ENCODE measurements at places on chromosomes 2 and 18.
A peak's percentile ranks its signal among the peaks of the same experiment; 100 is the strongest.

- no peak for DNase-seq
These were observed 1067.2 kb upstream of the GYPC start for GRCh38 chr2:125588780-125589179.

DNA sequence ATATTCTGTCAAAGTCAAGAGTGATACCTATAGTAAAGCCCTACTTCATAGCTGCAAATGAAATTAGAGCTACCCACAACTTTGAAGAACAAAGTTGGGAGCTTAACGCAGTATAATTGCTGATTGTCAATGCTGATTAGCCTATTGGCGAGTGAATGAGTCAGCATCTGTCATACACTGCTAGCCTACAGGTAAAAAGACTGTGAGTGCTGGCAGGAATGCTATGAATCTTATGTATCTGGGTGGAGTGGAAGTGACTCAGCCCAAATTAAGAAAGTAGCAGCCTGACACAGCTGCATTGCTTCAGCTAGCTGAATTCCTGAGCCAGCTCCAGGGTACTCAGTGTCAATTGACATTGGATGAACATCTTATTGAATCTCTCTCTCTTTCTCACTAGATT lies 179.4 kb upstream of the DCC start:
- no peak for DNase-seq

GRCh38 chr2:106358521-106358920 lies 109.7 kb downstream of the RGPD3 start:
- no peak for DNase-seq

GRCh38 chr2:109069331-109070194 lies 59.4 kb upstream of the SH3RF3 start:
- DNase-seq = peak; percentile 16

DNA sequence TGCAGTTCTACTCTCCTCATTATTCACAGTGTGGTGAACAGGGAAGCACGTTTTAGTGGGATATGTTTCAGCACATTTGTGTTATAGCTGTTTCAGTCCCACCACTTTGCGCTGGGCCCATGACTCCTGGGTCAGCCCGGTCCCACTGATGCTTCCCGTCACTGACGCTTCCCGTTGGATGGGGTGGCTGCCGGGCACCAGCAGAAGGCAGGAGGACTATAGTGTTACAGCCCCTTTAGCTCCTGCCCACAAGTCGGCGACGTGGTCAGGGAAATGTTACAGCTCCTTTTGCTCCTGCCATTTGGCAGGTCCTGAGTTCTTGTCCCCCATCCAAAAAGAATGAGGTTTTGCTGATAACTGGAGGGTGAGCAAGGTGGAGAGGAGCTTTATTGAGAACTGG lies 732.2 kb downstream of the NR4A2 start:
- no peak for DNase-seq

DNA sequence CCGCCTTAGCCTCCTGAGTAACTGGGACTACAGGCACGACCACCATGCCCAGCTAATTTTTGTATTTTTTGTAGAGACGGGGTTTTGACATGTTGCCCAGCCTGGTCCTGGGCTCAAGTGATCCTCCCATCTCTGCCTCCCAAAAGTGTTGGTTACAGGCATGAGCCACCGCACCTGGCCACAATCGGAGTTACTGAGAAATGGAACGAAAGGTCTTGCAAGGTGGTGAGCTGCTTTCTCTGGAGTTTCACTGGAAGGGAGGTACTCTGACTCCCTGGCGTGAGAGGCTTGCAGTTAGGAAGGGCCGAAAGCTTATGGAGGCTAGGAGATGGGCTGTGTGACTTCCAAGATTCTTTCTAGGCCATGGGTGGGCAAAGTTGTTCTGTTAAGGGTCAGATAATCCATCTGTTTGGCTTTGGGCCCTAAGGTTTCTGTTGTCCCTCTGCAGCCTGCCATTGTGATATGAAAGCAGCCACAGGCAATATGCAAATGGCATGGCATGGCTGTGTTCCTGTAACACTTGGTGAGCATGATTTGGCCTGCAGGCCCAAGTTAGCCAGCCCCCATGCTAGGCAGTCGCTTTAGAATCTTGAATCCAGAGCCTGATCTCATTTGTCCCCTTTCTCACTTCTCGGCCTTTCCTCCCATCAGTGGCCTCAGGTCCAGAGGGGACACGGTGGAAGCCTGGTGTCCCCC lies 7.9 kb downstream of the EFHD1 start:
- DNase-seq = no peak

DNA sequence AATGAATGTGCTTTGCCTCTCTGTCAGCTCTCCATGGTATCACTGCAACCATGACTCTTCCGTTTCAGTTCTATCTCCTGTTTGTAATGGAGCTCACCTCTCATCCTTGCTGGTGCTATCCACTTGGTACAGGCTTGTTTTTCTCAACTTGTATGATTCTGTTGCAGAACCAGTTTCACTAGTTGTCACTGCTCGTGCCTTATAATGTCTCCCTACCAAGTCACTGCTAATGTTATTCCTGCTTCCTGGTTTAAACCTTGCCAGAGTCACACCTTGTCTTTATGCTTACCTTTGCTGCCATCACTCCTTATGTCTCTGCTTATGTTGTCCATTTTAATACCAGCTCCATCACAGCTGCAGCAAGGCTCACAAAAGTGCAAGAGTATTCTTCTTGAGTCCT lies 1191.0 kb upstream of the LRRTM1 start:
- no peak for DNase-seq

- DNase-seq = no peak
These were observed 146.9 kb downstream of the TTC32 start for GRCh38 chr2:19754907-19755306.

GRCh38 chr2:105617631-105618350 lies 126.9 kb upstream of the NCK2 start:
- DNase-seq = no peak

- DNase-seq = no peak
These were observed 366.8 kb downstream of the TGIF1 start for GRCh38 chr18:3816610-3817363.

- DNase-seq = peak; percentile 80
These were observed 36.5 kb downstream of the SEMA4F start for GRCh38 chr2:74690571-74690970.

- no peak for DNase-seq
These were observed 383.2 kb downstream of the SOCS6 start for GRCh38 chr18:70671889-70672565.

GRCh38 chr2:240932001-240932723 lies 26.0 kb downstream of the CROCC2 start:
- DNase-seq = no peak

DNA sequence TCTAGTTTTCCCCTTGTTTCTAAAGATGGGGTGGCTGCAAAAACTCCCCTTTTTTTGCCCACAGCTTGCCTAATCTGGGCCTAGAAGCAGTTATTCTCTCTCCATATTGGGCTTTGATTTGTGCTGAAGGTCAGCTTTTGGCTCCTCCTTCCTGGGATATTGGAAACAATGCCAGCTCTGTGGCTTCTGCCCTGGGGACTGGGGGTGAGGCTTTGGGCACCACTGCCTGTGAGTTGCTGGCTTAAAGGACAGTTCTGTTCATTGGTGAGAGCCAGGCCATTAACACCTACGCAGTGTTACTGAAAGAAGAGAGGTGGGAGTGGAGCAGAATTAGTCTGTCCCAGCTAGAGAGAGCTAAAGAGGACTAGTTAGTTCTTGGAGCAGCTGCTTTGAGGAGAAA lies 4.3 kb downstream of the UBXN2A start:
- DNase-seq = no peak

- DNase-seq = no peak
These were observed 10.5 kb downstream of the SCYGR4 start for GRCh38 chr2:227627769-227628168.

DNA sequence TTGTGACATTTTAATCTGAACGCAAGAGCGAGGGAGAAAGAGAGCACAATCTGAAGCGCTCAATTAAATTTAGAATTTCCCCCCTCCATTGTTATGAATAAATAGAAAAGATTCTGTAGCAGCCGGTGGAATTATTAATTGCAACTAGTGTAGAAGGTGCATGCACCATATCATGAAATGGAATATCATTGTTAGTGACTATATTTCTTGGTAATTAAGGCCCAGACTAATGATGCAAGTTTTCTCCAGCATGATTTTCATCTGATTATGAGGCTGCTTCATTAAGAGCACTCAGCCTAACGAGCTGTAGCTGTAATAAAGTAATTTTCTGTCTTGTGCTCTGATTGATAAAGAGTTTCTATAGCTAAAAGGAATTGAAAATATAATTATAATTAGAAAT lies 432.2 kb upstream of the SPRED2 start:
- DNase-seq = no peak

DNA sequence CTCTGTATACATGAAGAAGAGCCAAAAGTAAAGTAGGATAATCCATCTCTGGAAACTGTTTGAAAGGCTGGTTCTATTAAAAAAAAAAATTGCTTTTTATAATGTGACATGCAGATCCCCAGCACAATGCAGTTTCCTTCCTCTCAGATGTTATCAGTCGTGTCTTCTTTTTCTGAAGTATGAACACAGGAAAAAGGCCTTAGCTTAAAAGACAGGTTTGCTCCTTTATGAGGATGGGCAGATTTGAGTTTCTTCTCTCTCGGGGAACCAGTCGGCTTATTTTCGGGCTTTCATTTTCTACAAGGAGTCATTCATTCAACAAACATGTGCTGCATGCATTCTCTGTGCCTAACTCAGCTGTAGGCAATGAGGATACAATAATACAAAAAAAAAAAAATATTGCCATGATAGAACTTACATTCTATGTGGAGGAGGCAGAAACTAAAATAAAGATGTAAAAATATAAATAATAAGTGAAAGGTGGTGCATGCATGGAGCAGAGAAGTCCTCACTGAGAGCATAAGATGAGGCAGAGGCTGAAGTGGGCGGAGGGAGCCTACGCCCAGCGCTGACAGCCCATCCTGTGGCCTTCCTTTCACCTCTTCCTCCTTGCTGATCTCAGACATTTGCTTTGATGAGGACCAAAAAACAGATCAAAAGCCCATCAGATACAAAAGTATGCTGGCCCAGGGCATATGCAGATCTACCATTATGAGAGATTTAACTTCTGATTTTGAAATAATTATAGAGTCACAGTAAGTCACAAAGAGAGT lies at the start of gene CD226:
Gene CD226 (minus strand): TSS at position 513 of the 773 bp plus-strand sequence. CDS start 467 bp downstream, at position 46.
- no peak for DNase-seq

GRCh38 chr2:1613731-1614354 lies 130.5 kb downstream of the PXDN start:
- DNase-seq = no peak

DNA sequence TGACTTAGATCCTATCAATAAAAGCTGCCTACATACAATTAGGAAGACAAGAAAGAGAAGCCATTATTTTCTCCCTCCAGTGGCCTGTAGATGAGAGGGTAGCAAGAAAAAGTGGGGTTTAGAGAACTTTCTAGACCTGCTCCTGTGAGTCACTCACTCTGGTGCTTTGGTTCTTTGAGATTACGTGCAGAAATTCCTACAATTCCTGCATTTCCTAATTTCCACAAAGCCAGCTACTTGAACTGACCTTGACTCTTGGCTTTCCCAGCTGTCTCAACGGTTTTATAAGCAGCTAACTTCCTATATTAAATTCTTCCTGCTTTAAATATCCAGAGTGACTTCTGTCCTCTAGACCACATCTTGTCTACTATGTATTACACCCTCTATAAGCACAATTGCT lies 899.5 kb upstream of the KLHL29 start:
- no peak for DNase-seq

DNA sequence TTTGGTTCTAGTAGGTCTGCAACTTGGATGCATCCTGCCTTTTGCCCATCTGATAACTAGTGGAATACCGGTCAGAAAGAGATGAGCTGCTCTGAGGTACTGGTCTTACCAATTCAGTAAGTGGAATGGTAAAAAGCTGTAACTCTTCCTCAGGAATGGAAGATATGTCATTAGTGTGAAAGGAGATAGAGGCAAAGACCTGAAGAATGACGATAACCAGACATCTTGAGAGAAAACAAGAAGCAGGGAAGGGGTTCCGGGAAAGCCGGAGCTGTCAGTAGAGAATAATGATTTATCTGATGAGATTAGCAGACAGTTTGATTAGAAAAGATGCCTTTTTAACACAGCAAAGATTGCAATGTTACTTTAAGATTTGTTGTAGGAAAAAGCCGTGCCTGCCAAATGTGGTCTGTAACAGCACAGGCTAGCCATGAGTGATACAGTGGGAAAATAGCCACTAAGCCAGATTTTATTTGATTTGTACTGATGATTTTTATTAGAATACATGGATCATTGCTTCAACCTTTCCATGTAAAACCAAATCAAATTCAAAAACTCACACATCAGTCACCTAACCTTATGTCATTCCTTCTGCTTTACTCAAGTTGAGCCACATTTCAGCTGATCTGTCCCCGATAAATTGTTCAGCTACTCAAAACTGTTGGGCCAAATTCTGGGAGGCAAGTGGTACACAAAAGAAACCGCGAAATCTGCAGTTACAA lies 110.0 kb downstream of the TCF4 start:
- no peak for DNase-seq

Data from NCI-H1417 (cell line).